Stimulated activated CD8-positive, alpha-beta memory T cell treated with anti-CD3 and anti-CD28 coated beads, Interleukin-4, amount 100 ng/mL, for 1 hour (primary cell): ENCODE measurements at places on chromosomes 11 and 22.

- DNase-seq, result no peak
Observed at GRCh38 chr11:114152162-114152561, 92.7 kb downstream of the ZBTB16 start.

DNA sequence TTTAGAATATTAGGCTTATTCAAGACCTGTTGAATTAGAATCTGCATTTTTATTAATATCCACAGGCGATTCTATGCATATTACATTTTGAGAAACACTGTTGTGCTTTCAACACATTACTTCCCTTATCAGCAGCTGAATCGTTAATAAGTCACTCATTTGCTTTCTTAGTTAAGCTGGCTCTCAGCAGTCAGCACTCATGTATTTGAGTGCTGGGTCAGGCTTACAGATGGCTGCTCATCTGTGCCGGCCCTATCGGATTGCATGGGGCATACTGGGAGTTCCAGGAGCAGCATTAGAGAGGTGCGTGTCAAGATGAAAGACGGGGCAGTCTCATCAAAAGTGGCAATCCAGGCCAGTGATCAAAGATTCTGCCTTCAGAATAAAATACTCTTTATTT, 10.8 kb upstream of the OR51L1 start:
- no peak for DNase-seq

GRCh38 chr11:20353829-20354434, 9.6 kb upstream of the HTATIP2 start:
- DNase-seq, result no peak

- no peak for DNase-seq
Observed at GRCh38 chr11:71538666-71538990, 803 bp downstream of the KRTAP5-8 start.

DNA sequence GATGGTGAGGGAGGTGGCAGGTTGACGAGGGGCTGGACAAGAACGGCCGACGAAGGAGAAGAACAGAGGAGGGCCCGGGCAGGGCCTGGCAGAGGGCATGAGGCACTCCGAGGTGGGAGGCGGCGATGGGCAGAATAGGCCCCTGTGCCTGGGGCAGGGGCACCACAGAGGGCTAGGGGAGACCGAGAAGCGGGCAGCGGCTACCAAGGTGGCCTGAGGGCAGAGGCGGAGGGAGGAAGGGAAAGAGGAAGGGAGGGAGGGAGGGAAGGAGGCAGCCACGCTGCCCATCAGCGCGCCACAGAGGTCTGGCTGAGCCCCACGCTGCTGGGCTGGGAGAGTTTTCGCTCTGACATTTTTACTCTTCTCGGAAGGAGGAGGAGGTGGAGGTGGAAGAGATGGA, 11.3 kb downstream of the LSP1 start:
- no peak for DNase-seq

- DNase-seq, result no peak
Observed at GRCh38 chr22:29218758-29219408, 13.2 kb downstream of the EMID1 start.

GRCh38 chr11:5289696-5290095, 12.1 kb downstream of the OR51B4 start:
- no peak for DNase-seq

- no peak for DNase-seq
Observed at GRCh38 chr22:37370306-37370979, 56.8 kb downstream of the ELFN2 start.

- no peak for DNase-seq
Observed at GRCh38 chr22:48180631-48181030, 1418.2 kb downstream of the TBC1D22A start.

DNA sequence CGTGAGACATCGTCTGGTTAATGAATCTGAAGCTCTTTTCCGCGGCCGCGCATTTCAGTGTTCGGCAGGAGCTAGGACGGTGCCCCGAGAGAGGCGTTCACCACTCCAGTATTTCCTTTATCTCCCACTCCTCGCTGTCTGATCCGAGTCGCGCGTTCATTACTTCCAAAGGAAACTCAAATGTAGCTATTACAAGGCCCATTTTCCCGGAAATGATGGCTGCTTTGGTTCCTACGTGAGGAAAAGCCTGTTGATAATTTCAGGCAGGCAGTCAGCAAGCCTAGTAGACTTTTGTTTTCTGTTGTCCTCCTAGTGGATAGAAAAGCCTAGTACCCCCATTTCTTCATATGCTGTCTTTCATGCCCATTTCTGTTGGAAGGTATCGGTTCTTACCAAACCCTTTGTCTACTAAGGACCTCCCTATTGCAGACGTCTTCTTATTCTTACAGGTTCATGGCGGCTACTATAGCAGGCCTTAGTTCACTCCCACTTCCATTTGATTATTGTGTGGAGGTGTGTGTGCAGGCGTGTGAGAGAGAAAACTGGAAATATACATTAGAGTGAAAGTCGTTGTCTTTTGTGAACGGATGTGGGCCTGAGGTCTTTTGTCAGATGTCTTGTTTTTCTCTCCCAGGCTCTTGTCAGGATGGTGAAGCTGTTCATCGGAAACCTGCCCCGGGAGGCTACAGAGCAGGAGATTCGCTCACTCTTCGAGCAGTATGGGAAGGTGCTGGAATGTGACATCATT, 737 bp downstream of the RBM4 start:
- DNase-seq, result no peak

DNA sequence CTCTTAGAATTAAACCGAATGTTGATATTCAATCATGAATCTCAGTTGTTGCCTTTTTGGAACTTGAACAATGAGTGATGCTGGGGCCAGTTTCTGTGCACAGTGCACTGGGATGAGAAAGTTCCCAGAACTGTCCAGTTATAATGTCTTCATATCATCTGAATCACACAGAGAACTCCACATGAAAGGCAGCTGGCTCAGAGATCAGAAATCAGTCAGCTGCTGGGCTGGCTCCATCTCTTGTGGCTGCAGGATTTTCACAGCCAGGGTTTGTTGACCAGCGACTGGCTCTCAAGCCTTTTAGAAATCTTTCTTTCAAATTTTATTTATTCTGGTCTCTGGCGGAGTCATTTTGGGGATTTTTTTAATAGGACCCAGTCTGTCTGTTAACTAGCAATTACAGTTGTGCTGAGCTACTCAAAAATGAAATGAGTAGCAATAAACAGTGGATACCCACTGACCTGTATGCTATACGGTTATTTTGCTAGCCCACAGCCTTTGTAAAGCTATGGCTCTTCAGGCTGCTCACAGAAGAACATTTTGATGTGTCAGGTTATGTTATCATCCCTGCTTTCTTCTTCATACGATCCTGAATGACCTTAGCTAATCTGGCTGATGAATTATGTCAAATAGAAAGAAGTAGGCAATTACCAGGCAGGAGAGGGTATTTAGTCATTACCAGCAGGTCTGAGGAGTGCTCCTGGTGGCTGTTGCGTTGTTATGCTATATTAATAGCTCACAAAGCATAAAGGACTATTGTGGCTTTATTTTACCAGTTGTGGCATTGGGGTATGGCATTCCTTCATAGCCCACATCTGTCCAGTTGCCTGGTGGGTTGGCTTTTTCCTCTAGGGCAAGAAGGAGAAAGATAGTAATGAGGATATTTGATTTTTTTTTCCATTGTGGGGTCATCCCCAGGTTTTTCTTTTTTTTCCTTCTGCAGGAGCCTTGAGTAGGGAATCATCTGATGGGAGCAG, 3.6 kb downstream of the FAT3 start:
- no peak for DNase-seq

- DNase-seq, result no peak
Observed at GRCh38 chr22:31595271-31595670, 66.7 kb downstream of the PISD start.

- no peak for DNase-seq
Observed at GRCh38 chr11:748007-748359, 719 bp downstream of the TALDO1 start.

GRCh38 chr11:115214644-115215234, 289.5 kb downstream of the CADM1 start:
- no peak for DNase-seq

GRCh38 chr11:19712281-19713195, at the start of gene NAV2:
Gene NAV2, plus strand, starts transcription at chr11:19712837. Its CDS starts 859 bp downstream, at chr11:19713696.
- DNase-seq, result peak; percentile 55

DNA sequence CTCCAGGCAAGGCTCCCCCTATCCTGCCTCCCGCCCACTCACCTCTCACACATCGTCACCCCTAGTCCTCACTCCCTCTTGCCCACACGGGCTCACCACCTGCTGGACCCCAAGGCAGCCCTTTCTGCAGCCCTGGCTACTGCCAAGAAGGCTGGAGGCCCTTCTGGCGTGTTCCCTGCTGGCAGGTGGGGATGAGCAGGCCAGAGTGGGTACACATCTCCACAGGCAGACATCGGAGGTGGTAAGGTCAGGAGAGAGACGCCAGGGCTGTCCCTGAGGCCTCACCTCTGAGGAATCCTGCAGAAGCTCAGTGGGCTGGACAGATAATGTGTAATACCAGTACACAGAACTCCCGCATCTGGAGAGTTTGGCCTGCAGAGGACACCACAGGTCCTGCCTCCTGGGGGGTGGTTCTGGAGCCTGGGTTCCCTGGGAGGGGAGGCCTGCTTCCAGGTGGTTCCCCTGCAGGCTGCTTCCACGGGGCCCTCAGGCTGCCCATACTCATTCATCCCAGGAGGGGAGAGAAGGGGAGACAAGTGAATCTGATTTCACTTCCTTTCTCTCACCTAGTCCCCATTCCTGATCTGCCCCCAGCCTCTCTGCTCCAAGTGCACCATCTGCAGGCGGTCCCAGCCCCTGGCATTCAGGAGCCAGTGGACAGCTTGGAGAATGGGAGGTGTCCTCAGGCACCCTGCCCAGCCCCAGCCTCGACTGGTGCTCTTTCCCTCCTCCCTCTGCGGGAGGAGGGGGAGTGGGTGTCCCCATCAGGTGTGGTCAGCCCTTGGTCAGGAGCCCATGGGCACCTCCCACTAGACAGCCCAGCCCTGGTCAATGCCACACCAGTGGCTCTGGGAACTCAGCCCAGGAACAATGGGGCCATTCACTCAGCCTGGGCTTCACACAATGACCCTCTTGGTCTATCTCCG, 6.1 kb upstream of the CHST1 start:
- DNase-seq, result no peak

DNA sequence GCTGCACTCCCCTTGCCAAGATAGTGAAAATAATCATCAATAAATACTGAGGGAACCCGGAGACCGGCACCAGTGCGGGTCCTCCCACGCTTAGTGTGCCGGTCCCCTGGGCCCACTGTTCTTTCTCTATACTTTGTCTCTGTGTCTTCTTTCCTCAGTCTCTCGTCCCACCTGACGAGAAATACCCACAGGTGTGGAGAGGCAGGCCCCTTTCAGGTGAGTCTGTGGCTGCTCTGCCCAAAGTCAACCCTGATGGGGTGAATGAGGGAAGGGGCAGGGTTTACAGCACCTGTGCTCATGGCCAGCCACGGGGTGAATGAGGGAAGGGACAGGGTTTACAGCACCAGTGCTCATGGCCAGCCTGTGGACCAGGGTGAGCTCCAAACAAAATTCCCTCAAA, 4.7 kb downstream of the BET1L start:
- DNase-seq, result no peak

GRCh38 chr11:62786318-62787004, 741 bp upstream of the TMEM179B start:
- peak; percentile 72 for DNase-seq

DNA sequence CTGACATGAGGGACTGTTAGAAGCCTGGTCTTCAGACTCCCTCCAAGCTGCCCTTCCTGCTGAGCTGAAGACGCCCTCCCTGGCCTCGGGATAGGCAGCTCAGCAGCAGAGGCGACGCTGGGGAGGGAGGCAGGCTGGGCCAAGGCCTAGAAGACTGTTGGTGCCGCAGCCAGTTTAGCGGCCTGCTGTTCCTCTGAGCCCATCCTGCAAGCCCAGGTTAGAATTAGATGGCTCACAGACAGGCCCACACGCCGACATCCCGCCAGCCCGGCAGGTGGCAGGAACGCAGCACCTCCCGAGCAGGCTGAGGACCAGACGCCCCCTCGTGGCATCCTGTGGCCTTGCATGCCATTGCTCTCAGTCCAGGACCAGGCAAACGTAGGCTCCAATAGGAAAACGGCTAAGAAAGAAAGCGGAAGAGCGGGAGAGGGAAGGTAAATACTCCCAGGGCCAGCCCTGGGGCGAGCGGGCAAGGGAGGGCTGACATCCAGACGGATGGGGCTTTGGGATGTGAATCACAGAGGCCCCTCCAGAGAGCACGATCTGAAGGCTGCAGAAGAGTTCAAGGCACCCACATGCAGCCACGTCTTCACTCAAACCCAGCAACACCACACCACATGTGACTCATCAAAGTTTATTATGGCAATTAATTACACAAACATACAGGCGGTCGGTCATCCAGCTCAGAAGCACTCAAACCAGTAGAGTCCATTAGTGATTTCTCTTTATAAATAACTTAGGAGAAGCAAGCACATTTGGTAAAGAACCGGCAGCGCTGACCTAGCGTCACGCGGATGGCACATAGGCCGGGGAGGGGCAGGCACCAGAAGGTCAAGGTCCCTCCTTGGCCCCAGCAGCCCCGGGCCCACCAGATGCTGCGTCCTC, 27.6 kb downstream of the CD5 start:
- DNase-seq, result peak; percentile 81

- no peak for DNase-seq
Observed at GRCh38 chr11:833849-834311, 1.1 kb downstream of the CD151 start.

DNA sequence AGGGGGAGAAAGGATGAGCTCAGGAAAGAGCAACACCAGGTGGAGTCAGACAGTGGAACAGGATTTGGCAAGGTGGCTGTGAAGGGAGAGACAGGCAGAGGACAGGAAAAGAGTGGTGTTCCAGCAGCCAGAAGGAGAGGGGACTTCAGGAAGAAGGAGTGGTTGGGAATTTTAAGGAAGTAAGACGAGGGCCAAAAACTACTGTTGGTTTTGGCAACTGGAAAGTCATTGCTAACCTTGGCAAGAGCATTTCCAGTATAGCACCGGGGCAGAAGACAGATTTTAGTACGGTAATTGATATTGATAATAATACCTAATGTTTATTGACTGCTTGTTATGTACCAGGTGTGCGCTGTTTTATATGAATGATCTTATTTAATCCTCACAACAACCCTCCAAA, 15.4 kb upstream of the DDX6 start:
- DNase-seq, result no peak

GRCh38 chr11:105202422-105202821, 62.9 kb upstream of the CARD18 start:
- no peak for DNase-seq

DNA sequence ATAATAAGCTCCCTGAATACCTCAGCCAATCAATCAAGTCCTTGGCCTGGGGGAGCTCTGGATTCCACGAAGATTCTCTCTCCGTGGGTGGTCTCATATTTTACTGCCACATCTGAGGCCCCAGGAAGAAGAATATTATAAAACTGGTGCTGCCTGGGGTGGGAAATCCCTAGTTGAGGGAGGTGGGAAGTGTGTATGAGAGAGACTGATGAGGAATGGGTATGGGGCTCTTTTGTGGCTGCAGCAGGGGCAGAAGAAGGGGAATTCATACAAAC, 71.5 kb downstream of the SYN3 start:
- DNase-seq, result no peak
